ENCODE measurements at places on chromosomes 6 and 20.

DNA sequence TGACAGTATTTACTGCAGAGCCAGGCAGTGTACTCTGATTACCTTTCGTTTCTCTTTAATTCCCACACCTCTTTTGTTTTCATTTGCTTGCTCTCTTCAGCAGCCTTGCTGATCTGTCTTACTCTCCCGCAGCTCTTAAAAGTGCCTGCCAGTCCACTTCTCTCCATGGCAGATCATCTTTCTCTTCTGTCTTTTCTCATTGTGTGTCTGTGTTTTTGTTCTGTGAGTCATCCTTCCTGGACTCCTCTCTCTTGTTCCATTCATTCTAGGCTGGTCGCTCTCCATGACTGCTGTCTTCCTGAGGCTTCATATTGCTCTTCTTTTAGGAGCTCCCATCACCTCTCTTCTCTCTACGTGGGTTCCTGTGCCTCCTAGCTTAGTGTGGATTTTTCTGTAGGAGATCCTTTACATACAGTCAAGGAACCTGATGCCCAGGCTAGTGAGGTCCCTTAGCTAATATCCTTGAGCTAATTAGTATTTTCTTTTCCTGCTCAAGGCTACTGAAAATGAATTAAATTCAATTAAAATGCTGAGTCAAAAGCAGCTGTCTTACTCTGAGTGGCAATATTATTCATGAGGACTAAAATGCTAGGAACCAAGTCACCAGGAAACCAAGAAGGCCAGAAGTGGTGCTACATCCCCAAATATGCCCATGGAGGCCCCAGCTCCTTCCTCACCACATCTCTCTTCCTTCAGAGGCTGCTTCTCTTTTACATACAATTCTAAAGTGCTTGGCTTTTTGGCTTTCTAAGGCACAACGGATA is 86.1 kb downstream of the SLX4IP start:
- DNase-seq, result no peak

DNA sequence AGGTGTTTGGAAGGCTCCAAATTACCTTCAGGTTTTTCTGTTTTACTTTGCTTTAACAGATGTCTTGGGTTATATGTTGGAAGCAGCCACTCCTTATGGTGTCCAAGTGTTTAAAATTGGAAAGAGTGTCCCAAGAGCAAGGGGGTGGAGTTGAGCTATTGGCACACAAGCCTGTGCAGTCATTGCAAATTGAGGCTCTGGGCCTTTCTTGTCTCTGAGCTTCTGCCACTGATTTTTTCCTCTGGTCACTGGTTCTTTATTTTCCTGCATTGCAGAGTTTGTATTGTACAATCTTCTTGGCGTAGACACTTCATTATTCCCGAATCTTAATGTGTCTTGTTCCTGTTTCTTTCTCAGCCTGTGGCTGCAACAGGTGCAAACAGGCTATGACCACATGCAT is 598.8 kb downstream of the RNF144B start:
- no peak for DNase-seq

DNA sequence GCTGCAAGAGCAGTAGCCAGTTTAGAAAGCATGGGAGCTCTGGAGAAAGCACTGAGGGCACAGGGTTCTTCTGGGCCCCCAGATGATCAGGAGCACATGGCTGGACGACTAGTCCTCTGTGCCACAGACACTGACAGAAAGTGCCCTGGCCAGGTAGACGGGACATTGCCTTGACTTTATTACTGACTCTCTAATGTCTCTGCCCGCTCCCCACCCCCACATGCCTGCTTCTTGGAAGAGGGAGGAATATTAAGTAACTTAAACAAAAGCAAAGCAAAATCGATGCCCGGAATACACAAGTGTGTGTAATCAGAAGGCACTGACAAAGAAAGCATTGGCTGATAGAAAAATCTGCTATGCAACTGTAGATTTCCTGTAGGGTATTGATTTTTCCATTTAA is 99.3 kb downstream of the SOBP start:
- DNase-seq, result no peak

GRCh38 chr6:66655420-66655819 is 948.4 kb upstream of the EYS start:
- no peak for DNase-seq

- no peak for DNase-seq
Observed at GRCh38 chr20:1144401-1145172, 26.2 kb downstream of the PSMF1 start.

DNA sequence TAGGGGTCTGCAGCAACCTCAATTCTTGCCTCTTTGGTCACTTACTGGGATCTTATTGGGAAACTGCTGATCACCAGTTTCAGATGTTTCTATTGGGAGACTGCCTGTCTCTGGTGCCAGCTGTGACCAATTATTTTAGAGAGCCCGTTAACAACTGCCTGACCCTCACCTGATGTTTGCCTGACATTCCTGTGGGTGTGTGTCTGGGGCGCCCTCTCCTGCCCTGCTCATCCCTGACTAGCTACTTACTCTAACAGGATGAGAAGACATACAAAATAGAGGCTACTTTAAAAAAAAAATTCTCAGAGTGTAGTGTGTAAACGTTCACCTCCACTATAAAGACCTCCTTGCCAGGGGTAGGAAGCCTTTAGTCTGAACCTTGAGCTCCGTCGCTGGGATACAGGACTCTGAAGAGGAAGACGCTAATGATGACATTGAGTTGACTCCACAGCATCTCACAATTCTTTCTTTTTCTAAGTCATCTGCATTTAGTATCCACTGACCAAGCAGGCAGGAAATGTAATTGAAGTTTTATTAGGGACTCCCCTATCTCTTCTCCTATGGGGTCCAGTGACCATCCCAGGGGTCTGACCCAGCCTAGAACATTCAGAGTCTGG is 54.6 kb upstream of the DDR1 start:
- no peak for DNase-seq

DNA sequence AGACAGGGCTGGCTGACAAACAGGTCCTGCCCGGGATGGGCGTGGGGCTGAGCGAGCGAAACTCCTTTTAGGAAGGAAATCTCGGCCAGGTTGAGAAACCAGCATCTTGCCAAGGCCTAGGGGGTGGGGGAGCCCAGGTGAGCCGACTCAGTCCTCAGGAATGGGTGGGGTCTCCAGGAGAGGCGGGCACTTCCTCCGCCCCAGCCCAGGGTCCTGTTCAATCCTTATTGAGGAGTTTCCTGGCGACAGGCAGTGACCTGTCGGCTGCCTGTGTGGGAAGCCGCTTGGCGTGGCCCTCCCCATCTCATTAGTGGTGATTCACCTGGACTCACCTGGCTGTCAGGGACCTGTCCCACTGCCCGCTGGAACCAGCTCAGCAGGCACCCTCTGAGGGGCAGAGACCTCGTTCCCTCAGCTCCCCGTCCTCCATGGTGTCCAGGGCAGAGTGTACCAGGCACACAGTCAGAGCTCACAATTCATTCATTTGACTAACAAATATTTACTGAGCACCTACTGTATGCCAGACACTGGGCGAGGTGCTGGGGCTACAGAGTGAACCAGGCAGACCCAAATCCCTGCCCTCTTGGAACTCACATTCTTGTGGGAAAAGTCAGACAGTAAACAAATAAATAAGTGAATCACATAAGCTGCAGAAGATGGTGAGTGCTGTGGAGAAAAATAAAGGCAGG is 51.1 kb downstream of the FGD2 start:
- no peak for DNase-seq

GRCh38 chr6:165805636-165806035 is 142.6 kb upstream of the PDE10A start:
- no peak for DNase-seq

GRCh38 chr6:129667034-129667433 is 42.9 kb downstream of the ARHGAP18 start:
- no peak for DNase-seq

- DNase-seq, result no peak
Observed at GRCh38 chr6:13988049-13988738, 63.4 kb downstream of the RNF182 start.

GRCh38 chr6:152167641-152168603 is 360.4 kb downstream of the ESR1 start:
- DNase-seq, result no peak

GRCh38 chr6:158805698-158806377 is 13.3 kb downstream of the EZR start:
- DNase-seq, result no peak

- no peak for DNase-seq
Observed at GRCh38 chr20:4987130-4987529, 14.2 kb downstream of the SLC23A2 start.

- no peak for DNase-seq
Observed at GRCh38 chr6:163250116-163250515, 164.4 kb upstream of the QKI start.

DNA sequence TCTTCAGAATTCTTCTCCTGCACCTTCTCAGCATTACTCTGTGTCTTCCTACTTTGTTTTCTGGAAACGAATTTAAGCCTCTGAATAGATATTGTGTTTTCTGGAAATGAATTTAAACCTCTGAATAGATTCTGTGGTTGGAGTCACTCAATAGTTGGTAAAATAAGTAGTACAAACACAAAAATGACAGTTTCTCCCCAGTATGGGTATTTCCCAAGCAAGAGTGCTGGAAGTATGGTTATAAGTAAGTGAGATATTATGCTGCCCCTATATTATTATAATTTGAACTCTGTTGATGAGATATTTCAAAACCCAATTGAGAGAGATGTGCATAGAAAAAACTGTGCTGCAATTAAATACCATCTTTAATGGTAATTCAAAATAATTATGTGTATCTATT is 94.9 kb downstream of the TINAG start:
- no peak for DNase-seq

DNA sequence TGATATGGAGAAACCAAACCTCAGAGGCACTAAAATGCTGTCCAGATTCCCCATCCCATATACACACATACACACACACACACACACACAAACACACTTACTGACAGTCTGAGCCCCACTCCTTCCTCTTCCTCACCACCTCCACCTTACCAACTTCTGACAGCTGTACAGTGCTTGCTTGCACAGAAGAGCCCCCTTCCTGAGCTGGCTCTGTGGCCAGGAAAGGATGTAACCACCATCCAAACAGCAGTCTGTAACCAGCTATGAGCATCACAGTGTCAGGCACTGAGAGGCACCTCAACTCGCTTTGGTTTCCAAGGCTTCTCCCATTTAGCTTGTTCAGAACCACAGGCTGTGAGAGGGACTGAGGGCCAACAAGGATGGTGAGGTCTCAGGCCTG is 5.9 kb upstream of the C6orf136 start:
- no peak for DNase-seq

DNA sequence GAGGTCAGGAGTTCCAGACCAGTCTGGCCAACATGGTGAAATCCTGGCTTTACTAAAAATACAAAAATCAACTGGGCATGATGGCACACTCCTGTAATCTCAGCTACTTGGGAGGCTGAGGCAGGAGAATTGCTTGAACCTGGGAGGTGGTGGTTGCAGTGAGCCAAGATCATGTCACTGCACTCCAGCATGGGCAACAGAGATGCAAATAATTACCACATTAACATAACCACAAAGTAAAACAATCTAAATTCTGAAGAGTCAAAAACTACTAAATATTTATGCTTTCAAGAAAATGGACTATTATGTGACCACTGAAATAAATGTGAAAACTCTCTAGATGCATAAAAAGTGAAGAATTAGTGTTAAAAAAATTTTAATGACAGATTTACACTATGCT is 59.9 kb downstream of the CYP39A1 start:
- DNase-seq, result no peak

- no peak for DNase-seq
Observed at GRCh38 chr6:168034537-168034936, 37.1 kb downstream of the KIF25 start.

- no peak for DNase-seq
Observed at GRCh38 chr6:4032475-4032874, 46.5 kb downstream of the FAM217A start.

Measured in stimulated activated CD4-positive, alpha-beta T cell treated with anti-CD3 and anti-CD28 coated beads, Interleukin-12 subunit alpha, Interleukin-12 subunit beta, amount 100 ng/mL, for 24 hours (primary cell).